ENCODE measurements at places on chromosomes 7 and 10.

GRCh38 chr7:38893061-38893460, 15.9 kb downstream of the VPS41 start:
- no peak for DNase-seq

DNA sequence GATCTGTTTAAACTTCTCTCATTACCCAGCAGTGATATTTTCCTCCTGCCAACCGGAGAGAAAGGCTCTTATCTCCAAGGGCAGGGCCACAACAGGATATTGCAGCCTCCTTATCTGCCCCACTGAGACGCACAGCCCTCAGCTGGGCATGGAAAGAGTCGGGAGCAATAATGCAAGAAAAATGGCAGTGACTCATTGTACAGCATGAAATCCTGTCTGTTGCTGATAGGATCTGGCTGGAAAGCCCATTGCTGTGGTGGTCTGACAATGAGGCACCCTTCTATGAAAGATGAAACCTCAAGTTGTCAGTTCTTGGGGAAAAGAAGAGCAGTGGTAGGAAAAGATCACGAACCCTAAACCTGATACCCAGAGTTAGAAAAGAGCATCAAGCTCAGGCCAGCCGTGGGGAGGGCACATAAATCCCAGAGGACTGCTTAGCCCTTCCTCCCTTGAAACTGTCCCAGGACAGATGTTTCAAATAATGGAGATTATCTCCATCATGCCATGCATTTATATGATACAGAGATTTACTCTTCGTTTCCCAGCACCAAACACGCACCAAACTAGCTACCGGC, 47.0 kb upstream of the FIGNL1 start:
- no peak for DNase-seq

DNA sequence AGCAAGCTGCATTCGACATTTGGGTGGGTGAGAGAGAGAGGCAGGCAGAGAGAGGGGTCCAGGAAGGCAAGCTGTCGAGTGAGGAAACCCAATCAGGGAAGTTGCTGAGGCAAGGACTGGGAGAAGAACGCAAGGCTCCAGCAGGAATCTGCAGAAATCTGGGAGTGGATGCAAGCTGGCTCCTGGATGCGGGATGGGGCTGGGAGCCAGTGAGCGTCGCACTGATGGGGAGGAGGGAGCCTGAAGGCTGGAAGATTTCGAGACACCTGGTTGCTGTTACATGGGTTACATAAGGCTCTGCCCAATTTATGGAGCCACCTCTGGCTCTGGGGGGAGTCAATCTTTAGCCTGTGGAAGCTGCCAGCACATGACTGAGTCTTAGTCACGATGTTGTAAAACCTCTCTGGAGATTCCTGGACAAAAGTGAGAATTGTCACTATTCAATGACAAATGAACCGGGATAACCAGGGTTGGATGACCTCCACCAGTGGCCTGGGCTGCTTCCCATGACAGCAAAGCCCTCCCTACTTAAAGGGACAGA, 51.1 kb upstream of the ADRB1 start:
- no peak for DNase-seq

- DNase-seq: no peak
These were observed 73.3 kb downstream of the C10orf90 start for GRCh38 chr10:126597211-126597610.

DNA sequence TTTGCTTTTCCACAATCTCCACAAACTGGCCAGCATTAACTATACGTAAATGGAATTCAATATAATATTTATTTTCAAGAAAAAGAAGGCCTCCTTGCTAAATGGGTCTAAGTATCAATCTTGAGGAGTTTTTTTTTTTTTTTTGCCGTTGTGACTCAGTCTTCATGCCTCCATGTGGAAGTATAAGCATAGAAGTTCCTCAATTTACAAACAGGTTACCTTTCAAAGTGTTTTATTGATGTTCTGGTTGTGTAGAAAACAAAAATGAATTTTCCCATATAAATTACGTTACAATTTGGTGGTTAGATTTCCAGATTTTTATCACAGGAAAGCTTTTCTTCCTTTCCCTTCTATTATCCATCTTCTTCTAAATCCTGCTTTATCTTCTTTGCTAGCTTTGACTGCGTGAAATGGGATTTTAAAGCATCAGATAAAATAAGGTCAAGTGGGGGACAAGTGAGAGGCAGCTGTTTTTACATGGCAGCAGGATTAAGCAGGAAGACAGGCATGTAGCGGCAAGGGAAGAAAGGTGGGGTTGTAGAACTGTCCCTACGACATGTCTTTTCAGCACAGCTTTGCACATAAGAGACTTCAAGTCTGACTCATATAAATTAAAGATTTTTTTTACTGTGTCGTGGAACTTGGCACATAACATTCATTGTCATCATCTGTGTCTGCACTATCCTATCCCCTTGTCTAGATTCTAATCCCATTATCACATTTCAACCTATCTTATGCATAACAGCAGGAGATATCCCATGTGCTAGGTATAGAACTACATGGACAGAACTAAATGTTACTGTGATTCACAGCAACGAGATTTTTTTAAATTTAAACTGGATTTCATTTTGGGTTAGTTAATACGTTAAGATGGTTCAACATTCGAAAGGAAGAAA, 135.3 kb upstream of the FAM3C start:
- no peak for DNase-seq

- DNase-seq: no peak
These were observed 147.7 kb downstream of the JAZF1 start for GRCh38 chr7:28032738-28033380.

- DNase-seq: no peak
These were observed 84.8 kb upstream of the AGBL3 start for GRCh38 chr7:134901389-134902020.

GRCh38 chr7:127390186-127390816, 2.2 kb downstream of the ZNF800 start:
- DNase-seq: no peak

- DNase-seq: no peak
These were observed 98.5 kb upstream of the RAB11FIP2 start for GRCh38 chr10:118145256-118145655.

DNA sequence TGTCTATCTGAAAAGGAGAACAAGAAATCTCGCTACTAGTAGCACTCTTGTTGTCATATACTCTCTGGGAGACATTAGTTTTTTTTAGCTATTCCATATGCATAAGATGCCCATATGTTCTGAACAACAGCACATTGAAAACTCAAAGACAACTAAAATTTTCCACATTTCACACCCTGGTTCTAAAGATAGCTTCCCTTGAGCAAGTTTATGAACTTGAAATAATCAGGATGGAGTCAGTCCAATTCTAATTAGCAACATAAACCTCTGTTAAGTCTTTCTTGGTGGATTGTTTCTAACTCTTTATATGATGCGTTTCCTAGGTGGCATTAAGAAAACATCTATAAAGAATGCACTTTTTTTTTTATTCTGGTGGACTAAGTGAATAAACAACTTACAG, 1095.3 kb downstream of the GRM8 start:
- no peak for DNase-seq

GRCh38 chr10:132186488-132187429, at the start of gene DPYSL4:
DPYSL4 (plus strand) TSS chr10:132186948; CDS start chr10:132187064, 116 bp downstream.
- no peak for DNase-seq

DNA sequence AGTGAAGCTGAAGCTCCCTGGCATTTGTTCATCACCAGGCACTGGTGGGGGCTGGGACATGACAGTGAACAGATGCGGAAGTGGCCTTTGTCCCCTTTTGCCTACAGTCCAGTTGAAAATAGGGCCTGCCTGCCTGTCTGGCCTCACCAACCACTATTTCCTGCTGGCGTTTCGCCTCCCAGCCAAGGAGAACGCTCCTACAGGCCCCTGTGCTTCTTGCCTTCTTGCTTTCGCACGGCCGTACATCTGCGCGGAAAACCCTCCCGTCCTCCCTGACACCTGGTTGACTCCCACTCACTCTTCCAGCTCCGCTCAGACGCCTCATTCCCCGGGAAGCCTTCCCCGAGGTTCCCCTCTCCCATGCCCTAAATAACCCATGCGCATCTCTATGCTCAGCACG, 317.3 kb downstream of the PRPF18 start:
- DNase-seq: no peak

- no peak for DNase-seq
These were observed 3.1 kb upstream of the PTPRE start for GRCh38 chr10:127903789-127904188.

GRCh38 chr7:34043461-34044305, 138.3 kb downstream of the BMPER start:
- DNase-seq: no peak

DNA sequence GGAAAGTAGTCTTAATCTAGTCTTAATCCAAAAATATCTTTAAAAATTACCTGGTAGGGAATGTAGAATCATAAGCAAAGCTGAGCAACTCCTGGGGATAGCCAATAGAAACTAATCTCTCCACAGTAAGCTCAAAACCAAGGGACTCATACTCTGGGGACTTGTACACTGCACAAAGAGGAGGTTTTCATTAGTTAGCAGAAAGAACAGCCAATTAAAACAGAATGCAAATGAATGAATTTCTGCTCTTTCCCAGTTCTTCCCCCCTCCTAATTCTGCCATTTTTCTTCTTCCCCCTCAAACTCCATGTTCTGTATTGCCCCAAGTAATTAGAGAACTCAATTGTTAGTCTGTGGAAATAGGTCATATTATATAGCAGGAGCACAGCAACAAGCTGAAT, 86.5 kb downstream of the NT5C2 start:
- DNase-seq: no peak

DNA sequence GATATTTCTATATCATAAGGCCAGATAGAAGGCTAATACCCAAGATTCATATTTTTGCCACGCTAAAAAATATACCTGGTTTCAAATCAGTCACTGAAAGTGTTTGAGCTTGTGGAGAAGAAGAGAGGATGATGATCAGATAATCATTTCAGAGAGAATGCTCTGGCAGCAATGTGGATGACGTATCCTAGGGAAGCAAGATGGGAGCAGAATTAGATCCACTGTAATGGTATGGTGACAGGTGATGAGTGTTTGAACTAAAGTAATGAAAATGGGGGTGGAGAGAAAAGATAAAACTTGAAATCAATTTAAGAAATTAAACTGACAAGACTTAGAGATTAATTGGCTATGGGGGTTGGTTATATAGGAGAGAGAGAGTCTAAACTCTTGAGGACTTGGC, 42.7 kb upstream of the TMEM196 start:
- no peak for DNase-seq

GRCh38 chr10:61935077-61935476, 33.6 kb downstream of the ARID5B start:
- no peak for DNase-seq

DNA sequence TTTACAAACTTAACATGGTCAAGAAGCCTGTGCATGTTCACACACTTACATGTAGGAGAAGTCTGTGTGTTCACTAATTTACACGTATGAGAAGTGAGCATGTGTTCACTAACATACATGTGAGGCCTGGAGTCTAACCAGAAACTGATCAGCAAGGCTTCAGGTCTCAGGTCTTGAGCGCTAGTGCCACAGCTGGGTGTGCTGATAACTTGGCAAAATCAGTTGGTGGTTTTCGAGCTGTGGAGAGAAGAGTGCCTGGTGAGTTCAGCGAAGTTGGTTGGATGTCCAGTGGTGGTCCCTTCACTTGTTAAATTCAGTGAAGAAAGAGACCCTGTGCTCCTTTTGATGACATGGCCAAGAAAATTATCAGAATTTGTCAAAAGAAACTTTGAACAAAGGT, 98.7 kb downstream of the CELF2 start:
- DNase-seq: no peak

- no peak for DNase-seq
These were observed 284.0 kb downstream of the AUTS2 start for GRCh38 chr7:69882269-69882668.

GRCh38 chr10:71827852-71828251, 23.2 kb downstream of the PSAP start:
- no peak for DNase-seq

DNA sequence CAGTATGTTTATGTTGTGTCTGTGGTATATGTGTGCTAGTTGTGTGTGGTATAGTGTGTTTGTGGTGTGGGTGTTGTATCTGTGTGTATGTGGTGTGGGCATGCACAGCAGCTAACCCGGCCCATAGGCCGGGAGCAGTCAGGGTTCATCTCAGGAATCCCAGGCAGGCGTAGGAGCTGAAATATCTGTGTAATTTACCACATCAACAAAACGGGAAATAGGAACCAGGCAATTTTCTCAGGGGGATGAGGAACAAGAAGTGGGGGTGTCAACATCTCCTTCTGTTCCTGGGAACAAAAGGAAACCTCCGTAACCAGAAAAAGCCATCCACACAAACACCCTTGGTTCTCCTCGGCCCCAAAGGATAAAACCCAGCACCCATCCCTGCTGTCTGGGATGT, 24.5 kb upstream of the ZNF488 start:
- DNase-seq: no peak

- DNase-seq: no peak
These were observed 151.1 kb downstream of the GFRA1 start for GRCh38 chr10:116121640-116122525.

- no peak for DNase-seq
These were observed 74.1 kb downstream of the CRPPA start for GRCh38 chr7:16347066-16347826.

- DNase-seq: no peak
These were observed 57.3 kb upstream of the CAPZA2 start for GRCh38 chr7:116805100-116805544.

DNA sequence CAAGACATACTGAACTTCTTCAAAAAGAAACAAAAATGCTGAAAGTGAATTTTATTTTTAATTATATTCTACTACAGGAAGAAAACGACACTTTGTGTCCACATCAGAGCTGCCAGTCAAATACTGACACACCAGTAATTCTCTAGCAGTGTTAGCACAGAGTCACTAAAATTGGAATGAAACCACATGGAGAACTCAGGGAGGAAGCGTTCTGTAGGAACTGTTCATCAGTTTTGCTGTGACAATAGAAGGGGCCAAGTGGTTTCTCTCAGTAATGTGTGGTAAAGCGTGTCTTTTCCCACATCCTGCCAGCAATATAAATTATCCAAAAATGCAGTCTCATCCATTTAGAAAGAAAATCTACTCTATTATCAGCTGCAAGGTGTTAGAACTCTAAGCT, 683.3 kb downstream of the GRM8 start:
- no peak for DNase-seq

DNA sequence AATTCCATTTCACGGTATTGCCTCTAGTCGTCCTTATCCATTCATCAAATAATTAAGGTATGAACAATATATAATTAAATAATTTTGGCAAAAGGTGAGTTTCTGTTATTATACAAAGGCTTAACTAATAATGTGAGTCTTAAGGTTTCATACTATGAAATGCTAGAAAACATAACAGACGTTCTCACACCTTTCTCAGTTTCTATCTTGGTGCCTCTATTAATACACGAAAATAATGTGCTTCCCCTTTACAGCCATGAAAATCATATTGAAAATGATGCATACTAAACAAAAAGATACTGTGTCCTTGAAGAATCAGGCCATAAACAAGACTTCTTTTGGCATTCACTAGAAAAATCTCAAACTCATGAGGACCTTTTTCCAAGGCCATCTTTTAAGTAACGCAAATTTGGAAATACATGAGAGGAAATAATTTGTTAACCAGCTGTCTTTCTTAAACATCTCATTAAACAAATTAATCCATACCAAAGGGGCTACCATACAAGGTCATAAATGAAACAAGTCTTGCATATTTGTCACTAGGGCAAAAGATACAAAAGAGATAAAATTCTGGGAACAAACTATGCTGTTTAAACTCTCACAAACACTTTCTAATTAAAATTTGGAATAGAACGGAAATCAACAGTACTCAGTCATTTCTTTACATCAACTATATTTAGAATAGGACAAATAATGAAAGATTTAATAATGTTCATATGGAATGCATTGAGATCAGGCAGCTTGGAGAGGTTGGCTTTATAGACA, 53.9 kb upstream of the CAV2 start:
- DNase-seq: no peak

Measured in esophagus squamous epithelium (tissue), 5 donors.